ENCODE measurements at places on chromosomes 7 and 10. TPM values are rescaled to one million over a fixed set of nuclear protein-coding genes. Genes with fewer than 3 reads are reported as not detected.
A peak's percentile ranks its signal among the peaks of the same experiment; 100 is the strongest.

- no peaks in the 10 kb centered on the region for H3K36me3 ChIP-seq
- no peak for DNase-seq
- no peak overlapping the region for H3K4me3 ChIP-seq
- H3K27ac ChIP-seq, result no peak overlapping the region
- no peaks in the 10 kb centered on the region for H3K4me1 ChIP-seq
- H3K27me3 ChIP-seq, result no peaks in the 10 kb centered on the region
Observed at GRCh38 chr10:32241946-32242345, 105.0 kb downstream of the EPC1 start.

DNA sequence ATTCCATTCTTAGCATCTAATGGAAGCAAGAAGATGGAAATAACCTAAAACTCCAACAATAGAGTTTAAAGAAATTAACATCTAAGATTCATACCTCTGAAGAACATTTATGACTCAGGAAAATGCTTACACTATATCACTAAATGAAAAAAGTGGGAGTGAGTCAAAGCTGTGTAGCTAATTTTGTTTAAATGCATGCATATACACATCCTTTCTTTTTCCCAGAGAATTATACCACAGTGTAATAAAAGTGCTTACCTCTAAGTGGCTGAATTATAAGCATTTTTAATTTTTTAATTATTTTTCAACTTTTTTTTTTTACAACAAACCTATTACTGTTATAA, 44.3 kb downstream of the CCDC71L start:
- H3K27ac ChIP-seq, result no peak overlapping the region
- no peak overlapping the region for H3K4me3 ChIP-seq
- no peaks in the 10 kb centered on the region for H3K4me1 ChIP-seq
- H3K27me3 ChIP-seq, result no peaks in the 10 kb centered on the region

- no peak for DNase-seq
- H3K36me3 ChIP-seq, result peaks cover 81% of the 10 kb centered on the region
- H3K27ac ChIP-seq, result no peak overlapping the region
- H3K4me3 ChIP-seq, result no peak overlapping the region
- H3K27me3 ChIP-seq, result no peaks in the 10 kb centered on the region
Observed at GRCh38 chr7:26190417-26190869, 10.1 kb downstream of the HNRNPA2B1 start.

- no peaks in the 10 kb centered on the region for H3K27me3 ChIP-seq
- H3K4me1 ChIP-seq, result no peaks in the 10 kb centered on the region
- no peak overlapping the region for H3K27ac ChIP-seq
- no peak overlapping the region for H3K4me3 ChIP-seq
- no peak for DNase-seq
- no peaks in the 10 kb centered on the region for H3K36me3 ChIP-seq
Observed at GRCh38 chr7:125127304-125127703, 197.7 kb upstream of the POT1 start.

GRCh38 chr7:13800694-13801448, 188.6 kb downstream of the ETV1 start:
- no peaks in the 10 kb centered on the region for H3K36me3 ChIP-seq
- no peaks in the 10 kb centered on the region for H3K4me1 ChIP-seq

GRCh38 chr10:101778781-101779543, 3.0 kb upstream of the FGF8 start:
- H3K27ac ChIP-seq, result no peak overlapping the region
- H3K36me3 ChIP-seq, result peaks cover under 1% of the 10 kb centered on the region
- peaks cover 64% of the 10 kb centered on the region for H3K4me1 ChIP-seq
- DNase-seq, result peak; percentile 43
- peak overlapping the region; percentile 43 for H3K4me3 ChIP-seq

DNA sequence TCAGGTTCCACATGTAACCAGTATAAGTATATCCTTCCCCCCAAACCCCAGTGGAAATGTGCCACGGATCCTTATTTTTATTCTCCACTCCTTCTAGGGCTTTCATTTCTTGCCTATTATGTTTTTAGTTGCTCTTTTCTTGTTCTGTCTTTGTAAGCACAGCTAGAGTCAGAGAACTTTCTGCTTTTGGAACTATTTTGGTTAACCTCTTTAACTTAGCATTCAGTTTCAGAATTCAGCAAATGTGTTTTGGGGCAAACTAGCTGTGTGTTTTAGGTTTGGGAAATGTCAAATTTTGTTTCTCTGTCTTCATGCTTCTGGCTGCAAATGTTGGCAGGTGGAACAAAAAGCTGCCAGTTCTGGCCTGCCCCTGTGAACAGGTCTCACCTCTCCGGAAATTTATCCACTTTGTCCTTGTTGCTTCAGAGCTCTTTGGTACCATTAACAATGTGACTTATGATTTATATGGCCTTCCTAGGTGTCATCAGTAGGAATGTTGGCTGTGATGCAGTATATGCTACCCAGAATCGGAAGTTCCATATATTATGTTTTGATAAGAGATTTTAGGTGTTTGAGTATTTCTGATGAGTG, 156.1 kb downstream of the ADK start:
- no peaks in the 10 kb centered on the region for H3K36me3 ChIP-seq
- H3K4me3 ChIP-seq, result no peak overlapping the region
- H3K4me1 ChIP-seq, result no peaks in the 10 kb centered on the region
- H3K27me3 ChIP-seq, result no peaks in the 10 kb centered on the region

GRCh38 chr10:132113206-132113605, 47.5 kb downstream of the JAKMIP3 start:
- no peaks in the 10 kb centered on the region for H3K4me1 ChIP-seq
- H3K27ac ChIP-seq, result no peak overlapping the region
- H3K27me3 ChIP-seq, result no peaks in the 10 kb centered on the region
- no peak for DNase-seq

- DNase-seq, result no peak
- H3K36me3 ChIP-seq, result peaks cover 4% of the 10 kb centered on the region
- no peaks in the 10 kb centered on the region for H3K27me3 ChIP-seq
- H3K4me1 ChIP-seq, result peaks cover 26% of the 10 kb centered on the region
- peak overlapping the region; percentile 4 for H3K27ac ChIP-seq
Observed at GRCh38 chr7:45021604-45022296, 21.7 kb downstream of the CCM2 start.

- no peak overlapping the region for H3K27ac ChIP-seq
- H3K36me3 ChIP-seq, result no peaks in the 10 kb centered on the region
- H3K27me3 ChIP-seq, result no peaks in the 10 kb centered on the region
- H3K4me1 ChIP-seq, result no peaks in the 10 kb centered on the region
Observed at GRCh38 chr7:27116962-27117886, 13.3 kb downstream of the HOXA4 start.

DNA sequence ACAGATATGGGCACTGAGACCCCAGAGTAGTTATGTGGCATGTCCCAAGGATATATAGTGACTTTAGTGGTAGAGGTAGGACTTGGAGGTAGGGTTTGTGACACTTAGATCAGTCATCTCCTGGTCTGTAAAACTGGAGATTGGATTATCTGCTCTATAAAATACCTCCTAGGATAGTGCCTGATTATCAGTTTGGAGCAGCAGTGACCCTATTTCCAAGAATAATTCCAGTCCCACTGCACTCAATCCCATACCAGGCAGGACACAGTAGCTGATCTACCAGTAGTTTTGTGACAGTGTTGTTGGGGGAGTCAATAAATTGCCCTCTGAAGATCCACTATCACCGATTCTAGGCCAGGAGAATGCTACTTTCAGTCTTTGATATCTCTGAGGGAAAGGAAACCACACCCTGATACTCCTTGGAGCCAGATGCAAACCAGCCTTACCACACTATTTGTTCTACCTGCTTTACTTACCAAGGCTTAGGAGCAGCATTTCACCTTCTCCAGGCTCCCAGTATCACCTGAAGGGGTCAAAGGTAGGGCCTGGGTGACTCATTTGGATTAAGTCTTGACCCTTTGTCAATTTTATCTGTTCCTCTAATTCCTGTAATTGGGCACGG, 30.6 kb downstream of the KMT2E start:
- H3K27me3 ChIP-seq, result no peaks in the 10 kb centered on the region
- peaks cover 71% of the 10 kb centered on the region for H3K36me3 ChIP-seq
- no peak overlapping the region for H3K27ac ChIP-seq

- H3K4me1 ChIP-seq, result no peaks in the 10 kb centered on the region
- H3K36me3 ChIP-seq, result no peaks in the 10 kb centered on the region
- no peak overlapping the region for H3K4me3 ChIP-seq
- DNase-seq, result no peak
- no peak overlapping the region for H3K27ac ChIP-seq
Observed at GRCh38 chr10:35185260-35186034, 58.8 kb downstream of the CREM start.

DNA sequence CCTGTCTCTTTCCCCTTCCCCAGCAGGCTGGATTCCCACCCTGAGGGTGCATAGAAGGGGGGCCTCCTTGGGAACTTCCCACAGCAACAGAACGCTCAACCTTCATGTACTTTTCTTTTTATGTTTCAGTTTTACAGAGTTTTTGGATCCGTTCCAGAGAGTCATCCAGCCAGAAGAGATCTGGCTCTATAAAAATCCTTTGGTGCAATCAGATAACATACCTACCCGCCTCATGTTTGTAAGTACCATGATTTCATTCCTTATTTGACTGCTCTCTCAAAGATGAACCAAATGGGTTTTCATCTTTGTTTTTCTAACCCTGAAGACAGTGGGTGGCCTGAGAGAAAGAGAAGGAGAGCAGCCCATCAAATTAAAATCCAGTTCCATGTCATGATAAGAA, 46.7 kb downstream of the PLPP4 start:
- H3K4me1 ChIP-seq, result no peaks in the 10 kb centered on the region
- no peaks in the 10 kb centered on the region for H3K36me3 ChIP-seq

DNA sequence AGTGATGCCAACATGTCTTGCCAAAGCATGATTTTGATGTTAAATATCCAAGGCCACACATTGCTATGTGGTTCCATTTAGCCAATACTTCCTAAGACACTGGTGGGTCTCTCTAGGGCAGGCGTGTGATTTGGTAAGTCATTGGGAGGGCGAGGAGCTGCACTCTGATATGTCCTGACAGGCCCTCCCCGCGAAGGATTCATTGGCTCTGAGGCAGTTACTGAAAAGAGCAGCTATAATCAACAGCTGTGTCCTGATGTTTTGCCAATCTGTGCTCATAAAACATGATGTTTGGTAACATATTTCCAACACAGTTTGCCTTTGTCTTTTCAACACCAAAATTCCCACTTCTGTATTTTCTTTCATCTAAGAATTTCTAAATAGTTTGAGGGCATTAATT, 646.7 kb downstream of the PARD3 start:
- no peaks in the 10 kb centered on the region for H3K36me3 ChIP-seq
- H3K4me1 ChIP-seq, result no peaks in the 10 kb centered on the region
- peaks cover 2% of the 10 kb centered on the region for H3K27me3 ChIP-seq
- no peak for DNase-seq
- H3K4me3 ChIP-seq, result no peak overlapping the region
- no peak overlapping the region for H3K27ac ChIP-seq

DNA sequence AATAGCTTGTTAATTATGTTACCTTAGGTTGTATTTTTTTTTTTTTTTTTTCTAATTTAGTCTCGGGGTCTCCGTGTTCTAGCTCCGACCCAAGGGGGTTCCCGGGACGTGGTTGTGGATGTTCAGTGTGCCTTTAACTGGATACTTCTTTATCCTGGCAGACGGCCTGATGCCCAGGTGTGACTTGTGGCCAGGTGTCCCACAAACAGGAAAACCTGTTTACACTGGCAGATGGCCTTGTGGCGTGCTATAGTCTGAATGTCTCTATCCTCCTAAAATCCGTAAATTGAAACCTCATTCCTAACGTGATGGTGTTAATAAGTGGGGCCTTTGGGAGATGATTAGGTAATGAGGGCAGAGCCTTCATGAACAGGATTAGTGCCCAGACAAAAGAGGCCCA, 546.4 kb upstream of the C7orf33 start:
- no peak for DNase-seq
- no peaks in the 10 kb centered on the region for H3K36me3 ChIP-seq

- DNase-seq, result no peak
- no peaks in the 10 kb centered on the region for H3K36me3 ChIP-seq
- no peak overlapping the region for H3K27ac ChIP-seq
- H3K27me3 ChIP-seq, result no peaks in the 10 kb centered on the region
- H3K4me3 ChIP-seq, result no peak overlapping the region
- peaks cover 24% of the 10 kb centered on the region for H3K4me1 ChIP-seq
Observed at GRCh38 chr7:151205730-151206129, 4.6 kb downstream of the H2BK1 start.

GRCh38 chr7:50310361-50310760, 5.8 kb downstream of the IKZF1 start:
- H3K4me3 ChIP-seq, result peak overlapping the region; percentile 41
- no peaks in the 10 kb centered on the region for H3K27me3 ChIP-seq
- peaks cover 47% of the 10 kb centered on the region for H3K4me1 ChIP-seq
- peak; percentile 42 for DNase-seq

DNA sequence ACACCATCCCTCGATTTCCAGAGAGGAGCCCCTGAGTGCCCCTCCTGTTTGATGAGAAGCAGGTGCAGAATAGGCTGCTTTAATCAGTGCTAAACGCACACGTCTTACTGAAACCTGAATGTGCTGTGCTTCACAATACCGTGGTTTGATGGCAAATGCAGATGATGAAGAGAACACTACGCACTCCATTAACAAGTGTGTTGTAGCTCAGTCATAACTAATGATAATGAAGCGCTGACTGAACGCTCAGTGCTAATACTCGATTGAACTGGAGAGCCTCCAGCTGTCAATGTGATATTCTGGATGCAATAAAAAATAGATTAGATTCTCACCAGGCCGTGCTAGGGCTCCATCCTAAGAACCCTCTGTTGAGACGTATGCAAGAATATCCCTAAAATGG, 279.7 kb upstream of the PLPP4 start:
- no peaks in the 10 kb centered on the region for H3K36me3 ChIP-seq
- no peak for DNase-seq
- H3K27me3 ChIP-seq, result no peaks in the 10 kb centered on the region
- no peak overlapping the region for H3K27ac ChIP-seq
- no peak overlapping the region for H3K4me3 ChIP-seq

GRCh38 chr7:2820508-2820934, 23.6 kb downstream of the GNA12 start:
- H3K4me3 ChIP-seq, result no peak overlapping the region
- no peak overlapping the region for H3K27ac ChIP-seq
- peaks cover 14% of the 10 kb centered on the region for H3K4me1 ChIP-seq
- no peak for DNase-seq
- no peaks in the 10 kb centered on the region for H3K27me3 ChIP-seq

GRCh38 chr10:16865766-16866165, 48.5 kb upstream of the RSU1 start:
- no peak overlapping the region for H3K4me3 ChIP-seq
- H3K27ac ChIP-seq, result no peak overlapping the region
- H3K27me3 ChIP-seq, result no peaks in the 10 kb centered on the region
- no peak for DNase-seq

DNA sequence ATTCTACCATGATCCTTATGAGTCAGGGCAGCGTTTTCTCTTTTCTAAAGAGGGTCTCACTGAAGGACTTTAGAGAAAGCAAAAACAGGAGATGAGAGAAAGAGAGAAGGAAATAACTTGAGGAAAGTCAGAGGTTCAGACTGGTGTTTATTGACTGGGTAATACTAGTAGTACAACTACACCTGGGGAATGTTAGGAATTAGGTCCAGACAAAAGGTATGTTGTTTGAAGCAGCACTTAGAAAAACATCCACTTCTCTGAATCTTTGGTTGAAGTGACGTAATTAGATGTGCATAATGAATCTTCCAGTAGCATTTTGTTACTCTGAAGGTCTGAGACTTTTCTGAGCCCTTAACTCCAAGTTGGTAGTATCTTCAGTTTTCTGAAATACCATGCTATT, 380.3 kb upstream of the LRGUK start:
- H3K36me3 ChIP-seq, result no peaks in the 10 kb centered on the region
- H3K27ac ChIP-seq, result no peak overlapping the region
- no peak for DNase-seq
- no peaks in the 10 kb centered on the region for H3K27me3 ChIP-seq

GRCh38 chr7:28112883-28113540, 67.6 kb downstream of the JAZF1 start:
- no peaks in the 10 kb centered on the region for H3K27me3 ChIP-seq

TEX47 gene
- not detected for total RNA-seq

CRHR2 gene
- total RNA-seq, result not detected

PKD2L1 gene
- total RNA-seq, result not detected

CPVL gene
- 4.9 TPM for total RNA-seq

GOLGA7B gene
- 4.6 TPM for total RNA-seq

AKR1D1 gene
- total RNA-seq, result not detected

ITPRID1 gene
- total RNA-seq, result not detected

ALOX5 gene
- total RNA-seq, result 12.4 TPM

ZKSCAN1 gene
- 57.6 TPM for total RNA-seq
